ENCODE measurements at places on chromosomes 11 and 22. TPM values are rescaled to one million over a fixed set of nuclear protein-coding genes. Genes with fewer than 3 reads are reported as not detected.

Gene FGF19
- not detected for total RNA-seq

Gene CYTH4
- total RNA-seq = 8.1 TPM

Gene LRP4
- 21.6 TPM for total RNA-seq

Gene C11orf97
- not detected for total RNA-seq

Gene ROBO4
- 27.6 TPM for total RNA-seq

Gene KIF18A
- total RNA-seq = 0.17 TPM

DNA sequence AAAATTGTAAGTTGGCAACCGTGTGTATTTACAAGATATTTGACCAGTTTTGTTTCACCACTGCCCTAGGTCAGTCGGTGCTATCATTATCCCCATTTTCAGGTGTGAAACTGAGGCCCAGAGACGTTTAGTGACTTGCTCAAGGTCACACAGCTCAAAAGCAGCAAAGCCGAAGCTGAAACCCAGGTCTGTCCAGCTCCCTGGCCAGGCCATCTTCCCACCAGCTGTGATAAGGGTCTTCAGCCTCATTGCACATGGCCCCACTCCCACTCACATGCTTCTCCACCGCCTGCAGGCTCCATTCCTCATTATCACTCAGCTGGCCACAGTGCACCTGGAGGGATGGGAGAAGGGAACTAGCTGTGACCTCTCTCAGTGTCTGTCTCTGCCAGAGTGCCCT is 83.2 kb downstream of the PDE2A start:
- DNase-seq = no peak

- no peak for DNase-seq
Measured at GRCh38 chr22:26372890-26373289, 56.2 kb upstream of the ASPHD2 start.

DNA sequence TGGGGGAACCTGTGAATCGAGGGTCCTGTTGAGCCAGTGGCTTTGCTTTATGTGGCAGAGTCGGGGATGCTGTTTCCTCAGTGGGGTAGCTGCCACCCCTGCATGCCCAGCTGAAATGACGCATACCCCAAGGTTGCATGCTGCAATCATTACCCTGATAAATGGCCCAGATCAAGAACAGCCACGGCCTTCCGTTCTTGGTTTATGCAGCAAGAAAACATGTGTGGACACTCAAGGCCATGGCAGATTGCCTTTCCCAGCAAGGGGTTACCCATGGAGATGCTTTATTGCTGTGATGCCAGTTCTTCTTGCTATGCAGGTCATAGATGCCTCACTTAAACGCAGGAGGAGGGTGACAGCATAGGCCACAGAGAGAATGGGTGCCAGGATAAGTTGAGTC is 14.3 kb upstream of the SREBF2 start:
- DNase-seq = no peak

DNA sequence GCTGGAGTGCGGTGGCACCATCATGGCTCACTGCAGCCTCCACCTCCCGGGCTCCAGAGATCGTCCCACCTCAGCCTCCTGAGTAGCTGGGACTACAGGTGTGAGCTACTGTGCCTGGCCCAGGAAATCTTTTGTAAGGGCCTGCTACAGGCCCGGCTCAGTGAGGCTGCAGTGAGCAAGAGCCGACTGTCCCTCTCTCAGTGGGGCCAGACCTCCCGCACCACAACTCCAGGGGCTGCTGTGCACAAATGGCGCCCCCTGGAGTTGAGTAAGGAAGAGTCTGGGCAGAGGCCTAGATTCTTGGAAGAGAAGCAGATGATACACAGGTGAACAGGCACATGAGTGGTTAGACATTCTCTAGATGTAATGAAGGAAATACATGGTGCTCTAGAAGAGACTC is 7.0 kb downstream of the SERHL2 start:
- no peak for DNase-seq

GRCh38 chr22:39359659-39360195 is 9.9 kb downstream of the SYNGR1 start:
- DNase-seq = no peak

DNA sequence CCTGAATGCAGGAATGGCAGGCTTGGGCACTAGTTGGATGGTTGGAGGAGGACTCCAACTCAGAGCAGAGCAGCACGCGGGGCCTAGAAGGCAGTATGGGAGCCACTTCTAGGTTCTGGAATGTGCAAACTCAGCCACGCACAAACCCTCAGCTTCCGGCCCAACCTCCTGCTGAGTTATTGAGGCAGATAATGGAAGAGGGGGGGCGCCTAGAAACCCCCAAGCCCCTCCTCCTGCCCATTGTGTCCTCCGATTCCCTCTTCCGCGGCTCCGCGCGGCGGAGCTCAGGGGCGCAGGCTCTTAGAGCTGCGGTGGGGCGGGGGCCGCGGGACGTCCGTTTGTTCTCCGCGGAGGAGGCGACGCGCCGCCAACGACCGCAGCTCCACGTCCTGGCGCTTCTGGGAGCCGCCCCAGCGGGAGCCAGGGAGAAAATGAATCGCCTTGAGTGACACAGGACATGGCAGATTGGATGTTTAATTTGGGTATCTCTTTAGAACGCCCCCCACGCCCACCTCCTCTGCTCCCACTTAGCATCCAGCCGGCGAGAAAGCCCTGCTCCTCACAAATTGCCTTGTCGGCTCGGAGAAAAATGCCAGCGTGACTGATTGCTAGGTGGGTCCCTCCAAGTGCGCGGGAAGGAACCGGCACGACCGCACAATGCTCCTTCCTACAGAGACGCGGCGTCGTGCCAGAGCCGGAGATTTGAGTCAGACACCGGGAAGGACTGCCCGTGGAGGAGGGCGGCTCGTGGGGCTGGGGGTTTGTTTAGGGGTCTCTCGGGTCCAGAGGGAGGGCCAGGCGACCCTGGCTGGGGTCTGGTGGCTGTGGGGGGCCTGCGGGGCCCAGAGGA is 144.6 kb downstream of the NECTIN1 start:
- peak; percentile 28 for DNase-seq

GRCh38 chr22:46408568-46409506 is 73.3 kb downstream of the TRMU start:
- DNase-seq = no peak

DNA sequence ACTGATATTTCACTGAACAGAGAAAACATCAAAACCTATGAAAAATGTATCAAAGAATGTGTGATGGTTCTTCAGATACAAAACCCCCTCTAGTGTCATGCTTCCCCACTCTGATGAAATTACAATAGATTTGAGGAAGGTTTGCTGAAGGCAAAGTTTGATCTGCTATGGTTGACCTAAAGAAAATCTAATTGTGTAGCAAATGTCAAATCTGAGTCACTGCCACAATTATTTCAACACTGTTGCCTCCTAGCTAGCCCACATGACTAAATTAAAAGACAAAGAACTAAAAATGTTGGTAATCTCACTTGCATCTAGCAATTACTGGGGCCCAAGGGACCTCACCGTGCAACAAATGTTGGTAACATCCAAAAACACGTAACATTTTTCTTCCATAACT is 728.0 kb downstream of the DLG2 start:
- no peak for DNase-seq

- DNase-seq = peak; percentile 57
Measured at GRCh38 chr22:45009606-45010531, at the start of gene PHF21B. Gene PHF21B (minus strand): TSS chr22:45010005. CDS start chr22:45009549, 456 bp downstream.

GRCh38 chr22:36853407-36854099 is 7.3 kb upstream of the NCF4 start:
- DNase-seq = peak; percentile 78

DNA sequence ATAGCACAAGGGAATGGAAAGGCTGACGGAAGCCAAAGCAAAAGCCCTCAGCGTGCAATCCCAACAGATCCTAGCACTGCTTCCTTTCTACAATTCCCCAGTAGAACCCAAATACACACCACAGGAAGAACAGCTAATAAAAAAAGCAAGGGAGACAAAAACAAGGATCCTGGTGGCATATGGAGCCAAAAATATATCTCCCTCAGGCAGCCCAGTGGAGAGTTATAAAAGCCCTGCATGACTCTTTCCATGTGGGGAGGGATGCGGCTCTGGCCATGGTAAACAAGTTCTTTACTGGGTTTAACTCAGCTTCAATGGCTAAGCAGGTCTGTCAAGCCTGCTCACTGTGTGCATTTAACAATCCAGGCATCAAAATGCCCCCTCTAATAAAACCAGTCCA is 88.1 kb downstream of the PIWIL4 start:
- no peak for DNase-seq

- no peak for DNase-seq
Measured at GRCh38 chr22:28034145-28034759, 115.2 kb upstream of the PITPNB start.

GRCh38 chr11:110435780-110436717 is 6.3 kb downstream of the FDX1 start:
- no peak for DNase-seq

DNA sequence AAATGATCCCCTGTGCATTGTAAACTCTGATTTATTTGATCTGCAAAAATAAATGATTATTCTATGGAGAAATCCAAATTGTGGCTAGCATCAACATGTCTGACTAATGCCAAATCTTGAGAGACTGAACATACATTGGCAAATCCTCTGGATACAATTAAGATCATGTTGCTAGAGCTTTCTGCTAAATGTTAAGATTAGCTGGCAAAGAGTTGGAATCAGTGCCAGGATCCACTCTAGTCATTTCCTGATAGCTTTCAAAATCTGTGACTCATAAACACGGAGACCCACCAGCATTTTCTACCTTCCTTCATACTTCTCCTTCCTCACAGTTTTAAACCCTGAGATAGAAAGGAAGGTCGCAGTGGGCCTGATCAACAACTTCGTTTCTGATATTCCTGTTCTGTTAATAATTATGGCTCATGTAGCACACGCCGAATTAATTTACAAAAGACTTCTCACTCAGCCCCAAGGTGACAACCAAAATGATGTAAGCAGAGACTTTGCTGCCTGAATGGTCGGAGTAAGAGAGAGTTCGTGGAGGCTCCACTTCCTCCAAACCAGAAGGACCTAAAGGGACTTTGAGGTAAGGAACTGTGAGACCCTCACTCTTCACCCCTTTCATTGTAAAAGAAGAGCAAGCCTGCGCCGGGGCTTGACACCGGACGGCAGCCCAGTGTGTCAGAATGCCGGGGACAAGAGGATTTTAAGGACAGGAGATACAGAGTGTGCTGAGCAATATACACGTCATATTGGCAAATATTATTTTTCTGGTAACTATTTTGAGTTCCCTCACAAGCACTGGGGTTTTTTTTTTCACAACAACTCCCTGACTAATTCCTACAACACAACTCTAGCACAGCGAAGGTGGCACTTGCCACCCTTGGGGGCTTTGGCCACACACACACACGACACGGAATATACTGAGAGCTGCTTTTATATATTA is 42.0 kb downstream of the SERPINH1 start:
- DNase-seq = no peak

DNA sequence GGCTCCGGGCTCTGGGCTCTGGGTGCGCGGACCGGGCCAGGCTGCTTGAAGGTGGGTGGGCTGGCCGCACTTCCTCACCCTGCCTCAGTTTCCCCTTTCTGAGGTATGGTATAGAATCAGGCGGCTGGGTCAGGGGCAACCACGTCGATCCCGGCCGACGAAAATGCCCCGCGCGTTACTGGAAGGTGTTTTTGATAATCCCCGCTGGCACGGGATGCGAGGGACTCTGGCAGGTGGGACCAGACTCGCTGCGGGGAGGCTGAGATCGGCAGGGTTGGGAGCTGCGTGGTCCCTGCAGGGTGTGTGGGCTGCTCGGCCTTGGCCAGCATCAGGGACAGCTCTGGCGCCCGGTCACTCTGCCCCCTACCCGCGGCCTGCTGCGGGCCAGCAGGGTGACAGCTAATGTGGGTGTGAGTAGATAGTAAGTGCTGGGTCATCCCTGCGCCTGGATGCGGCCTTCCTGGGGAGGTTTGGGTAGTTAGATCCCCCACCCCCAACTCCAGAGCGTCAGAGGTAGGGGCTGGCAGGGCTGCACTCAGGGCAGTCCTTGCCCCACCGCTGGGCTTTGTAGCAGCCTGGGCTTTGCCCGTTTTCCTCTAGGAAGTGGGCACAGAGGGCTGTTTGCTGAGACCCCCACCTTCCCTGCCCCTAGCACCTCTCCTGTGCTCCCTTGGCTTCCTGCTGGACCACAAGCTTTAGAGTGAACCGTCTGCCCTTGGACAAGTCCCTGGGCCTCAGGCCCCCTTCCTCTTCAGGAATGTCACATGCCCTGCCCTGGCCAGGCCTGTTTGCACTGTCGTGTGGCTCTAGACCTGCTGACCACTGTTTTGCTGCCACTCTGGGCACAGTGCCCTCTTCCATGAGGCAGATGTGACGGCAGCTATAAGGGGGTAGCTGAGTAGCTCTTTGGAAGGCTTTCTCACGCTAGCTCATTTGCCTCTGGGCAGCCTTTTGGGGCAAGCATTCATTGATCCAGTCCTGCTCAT is 579 bp downstream of the TANGO2 start:
- peak; percentile 69 for DNase-seq
